ENCODE measurements at places on chromosomes 7 and 10.

DNA sequence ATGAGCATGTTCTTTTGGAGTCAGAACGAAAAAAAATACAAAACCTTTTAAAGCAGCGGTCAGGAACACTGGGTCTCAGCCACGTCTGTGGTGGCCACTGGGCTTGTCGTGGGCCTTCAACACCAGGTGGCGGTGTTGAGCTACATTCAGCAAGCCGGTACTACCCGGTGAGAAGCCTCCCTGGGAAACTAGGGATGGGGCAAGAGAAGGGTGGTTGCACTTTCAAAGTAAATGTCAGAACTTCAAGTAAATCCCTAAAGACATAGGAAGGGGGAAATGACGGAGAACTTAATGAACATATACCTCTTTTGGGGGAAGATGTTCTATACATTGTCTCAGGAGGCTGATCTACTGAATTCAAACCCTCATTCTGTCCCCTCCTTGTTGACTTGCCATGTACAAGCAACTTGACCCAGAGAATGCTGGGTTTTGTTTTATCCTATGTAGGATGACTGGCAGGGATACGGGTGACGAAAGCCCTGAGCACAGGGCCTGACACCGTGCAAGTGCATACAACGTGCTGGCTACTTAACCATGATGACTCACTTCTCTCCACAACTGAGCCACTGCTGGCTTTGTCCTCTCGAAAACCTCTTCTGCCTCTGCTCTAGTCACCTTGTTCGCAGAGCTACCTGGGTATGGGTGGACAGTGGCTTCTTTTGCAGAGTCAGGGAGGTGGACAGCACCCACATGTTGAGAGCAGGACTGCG, 49.0 kb upstream of the BAMBI start:
- DNase-seq: peak; percentile 77

DNA sequence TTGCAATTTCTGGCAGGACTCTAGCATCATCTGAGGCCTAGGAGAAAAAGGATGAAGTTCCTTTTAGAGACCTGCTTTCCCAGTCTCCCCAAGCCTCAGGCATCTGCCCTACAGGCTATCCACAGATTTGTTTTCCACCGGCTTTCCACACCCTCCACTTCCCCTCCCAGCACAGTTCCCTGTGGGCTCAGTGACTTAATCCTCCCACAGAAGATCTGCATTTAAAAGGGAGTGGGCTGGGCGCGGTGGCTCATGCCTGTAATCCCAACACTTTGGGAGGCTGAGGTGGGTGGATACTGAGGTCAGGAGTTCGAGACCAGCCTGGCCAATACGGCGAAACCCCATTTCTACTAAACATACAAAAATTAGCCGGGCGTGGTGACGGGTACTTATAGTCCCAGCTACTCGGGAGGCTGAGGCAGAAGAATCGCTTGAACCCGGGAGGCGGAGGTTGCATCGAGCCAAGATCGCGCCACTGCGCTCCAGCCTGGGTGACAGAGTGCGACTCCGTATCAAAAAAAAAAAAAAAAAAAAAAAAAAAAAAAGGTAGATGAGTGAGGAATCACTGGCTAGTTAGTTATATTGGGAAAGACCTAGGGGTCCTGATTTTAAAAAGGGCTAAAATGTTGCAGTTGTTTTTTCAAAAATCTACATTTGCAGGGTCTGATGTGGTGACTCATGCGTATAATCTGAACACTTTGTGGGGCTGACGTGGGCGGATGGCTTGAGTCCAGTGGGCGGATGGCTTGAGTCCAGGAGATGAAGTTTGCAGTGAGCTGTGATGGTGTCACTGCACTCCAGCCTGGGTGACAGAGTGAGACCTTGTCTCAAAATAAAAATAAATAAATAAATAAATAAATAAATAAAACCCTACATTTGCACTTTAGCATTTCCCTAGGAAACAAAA, 119.5 kb downstream of the BAMBI start:
- DNase-seq: no peak

DNA sequence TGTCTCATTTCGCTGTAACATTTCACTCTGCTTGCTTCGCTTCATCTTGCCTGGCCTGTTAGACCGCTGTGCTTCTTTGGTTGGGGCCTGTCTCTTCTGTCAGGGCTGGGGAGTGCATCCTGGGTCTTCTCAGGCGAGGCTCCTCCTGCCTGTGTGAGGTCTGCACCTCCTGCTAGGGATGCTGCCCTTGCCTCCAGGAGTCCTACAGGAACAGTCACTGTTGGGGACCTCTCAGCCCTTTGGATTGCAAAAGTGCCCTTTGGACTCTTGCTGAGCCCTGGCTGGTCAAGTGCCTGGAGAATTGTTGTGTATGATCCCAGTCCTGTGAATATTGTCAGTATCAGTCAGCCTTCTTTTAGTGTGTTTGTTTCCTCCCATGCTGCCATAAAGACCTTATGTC, 84.1 kb downstream of the MDFIC start:
- no peak for DNase-seq

- DNase-seq: no peak
Measured at GRCh38 chr10:118692872-118693271, 61.9 kb downstream of the CACUL1 start.

GRCh38 chr7:129719980-129720732, 108.6 kb downstream of the NRF1 start:
- no peak for DNase-seq

DNA sequence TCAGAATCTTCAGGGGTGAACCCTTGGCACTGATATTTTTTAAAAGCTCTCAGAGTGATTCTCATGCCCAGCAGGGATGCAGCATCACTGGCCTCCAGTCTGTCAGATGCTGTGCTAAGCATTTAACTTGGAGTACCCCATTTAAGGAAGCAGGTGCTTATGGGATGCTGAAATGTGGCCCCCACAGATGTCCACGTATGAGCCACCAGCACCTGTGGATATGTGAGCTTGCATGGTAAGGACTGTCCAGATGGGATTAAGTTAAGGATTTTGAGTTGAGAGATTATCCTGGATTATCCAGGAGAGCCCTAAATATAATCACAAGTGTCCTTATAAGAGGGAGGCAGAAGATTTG, 17.7 kb downstream of the CHST3 start:
- no peak for DNase-seq

DNA sequence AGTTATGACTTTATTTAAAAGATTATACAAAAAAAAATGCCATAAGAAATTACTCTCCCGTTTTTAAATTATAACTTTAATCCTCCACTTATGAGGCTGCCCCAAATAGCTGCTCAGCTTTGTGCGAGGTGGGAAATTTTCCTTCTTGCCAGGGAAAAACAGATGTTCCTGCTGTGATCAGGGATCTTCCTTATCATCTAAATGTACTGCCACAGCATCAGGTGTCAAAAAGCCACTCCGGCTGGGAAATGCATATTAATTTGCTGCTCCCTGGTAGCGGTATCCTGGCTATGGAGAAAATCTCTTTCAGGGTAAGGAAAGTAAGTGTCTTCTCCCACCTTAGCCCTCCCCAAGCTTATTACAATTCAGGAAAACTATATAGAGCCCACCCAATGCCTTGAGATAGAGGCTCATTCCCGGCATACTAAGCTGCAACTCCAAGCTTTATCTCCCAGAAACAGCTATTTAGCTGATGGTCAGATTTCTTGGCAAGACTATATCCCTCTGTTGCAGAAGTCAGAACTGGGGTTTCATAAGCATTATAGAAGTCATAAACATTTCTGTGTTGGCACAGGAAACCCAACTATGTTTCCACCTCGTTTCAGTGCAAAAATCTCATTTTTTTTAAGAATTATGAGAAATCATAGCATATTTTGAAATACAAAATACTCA, 360.4 kb downstream of the PARD3 start:
- DNase-seq: no peak

- no peak for DNase-seq
Measured at GRCh38 chr10:21336476-21337170, 188.9 kb downstream of the SKIDA1 start.

DNA sequence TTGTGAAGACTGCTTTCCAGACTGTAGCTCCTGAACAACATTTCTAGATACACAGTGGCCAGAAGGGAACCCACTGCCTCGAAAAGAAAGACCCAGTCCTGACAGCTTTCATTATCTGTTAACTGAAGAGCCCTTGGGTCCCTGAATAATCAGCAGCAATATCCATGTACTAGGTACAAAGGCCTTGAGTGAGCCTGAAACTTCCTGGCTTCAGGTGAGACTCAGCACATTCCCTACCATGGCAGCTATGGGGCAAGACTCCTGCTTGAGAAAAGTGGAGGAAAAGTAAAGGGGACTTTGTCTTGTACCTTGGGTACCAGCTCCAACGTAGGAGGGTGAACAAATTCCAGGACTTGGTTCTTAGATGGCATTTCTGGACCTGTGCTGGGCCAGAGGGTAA, 92.8 kb downstream of the SIRT1 start:
- DNase-seq: no peak

DNA sequence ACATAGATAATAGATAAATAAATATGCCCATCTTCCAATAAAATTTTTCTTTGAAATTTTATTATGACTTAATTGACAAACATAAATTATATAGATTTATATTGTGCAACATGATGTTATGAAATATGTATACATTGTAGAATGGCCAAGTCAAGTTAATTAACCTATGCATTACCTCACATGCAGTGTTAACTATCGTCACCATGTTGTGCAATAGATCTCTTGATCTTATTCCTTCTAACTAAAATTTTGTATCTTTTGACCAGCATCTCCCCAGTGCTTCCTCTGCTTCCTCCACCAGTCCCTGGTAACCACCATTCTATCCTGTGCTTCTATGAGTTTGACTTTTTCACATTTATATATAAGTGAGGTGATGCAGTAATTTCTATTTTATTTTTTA, 259.6 kb downstream of the SUGCT start:
- DNase-seq: no peak

GRCh38 chr7:52936750-52937149, 98.7 kb upstream of the POM121L12 start:
- DNase-seq: no peak

GRCh38 chr10:15146366-15146765, 22.1 kb downstream of the NMT2 start:
- no peak for DNase-seq

DNA sequence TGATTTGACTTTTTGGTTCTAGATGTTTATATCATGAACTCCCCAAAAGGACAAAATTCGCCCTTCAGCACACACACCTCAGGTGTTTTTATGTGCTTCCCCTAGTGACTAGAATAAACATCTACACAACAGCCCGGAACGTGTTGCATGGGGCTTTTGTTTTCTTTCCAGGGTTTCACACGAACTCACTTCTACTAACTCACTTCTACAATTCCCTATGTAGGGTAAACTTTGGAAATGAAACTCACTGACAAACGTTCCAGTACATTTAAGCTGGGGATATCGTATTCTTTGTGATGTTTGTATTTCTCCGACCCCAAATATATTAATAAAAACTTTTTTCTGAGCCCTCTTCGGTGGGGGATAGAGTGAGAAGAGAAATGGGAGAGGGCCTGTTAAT, 1.4 kb downstream of the TRA2A start:
- peak; percentile 58 for DNase-seq

- peak; percentile 63 for DNase-seq
Measured at GRCh38 chr10:14588084-14588937, 186.4 kb downstream of the FAM107B start.

DNA sequence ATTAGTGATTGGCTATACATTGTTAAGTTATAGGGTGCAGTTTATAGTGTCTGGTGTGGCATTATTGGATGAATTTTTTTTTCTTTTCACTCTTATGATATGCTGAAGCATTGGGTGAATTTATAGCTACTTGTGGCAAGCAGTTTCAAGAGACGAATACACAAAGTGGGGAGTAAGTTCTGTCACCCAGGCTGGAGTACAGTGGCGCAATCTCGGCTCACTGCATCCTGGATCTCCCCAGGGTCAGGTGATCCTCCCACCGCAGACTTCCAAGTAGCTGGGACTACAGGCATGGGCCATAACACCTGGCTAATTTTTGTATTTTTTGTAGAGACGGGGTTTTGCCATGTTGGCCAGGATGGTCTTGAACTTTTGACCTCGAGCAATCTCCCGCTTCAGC, 6.3 kb upstream of the SIRT1 start:
- no peak for DNase-seq

GRCh38 chr7:150788474-150789269, 11.5 kb downstream of the TMEM176B start:
- no peak for DNase-seq

DNA sequence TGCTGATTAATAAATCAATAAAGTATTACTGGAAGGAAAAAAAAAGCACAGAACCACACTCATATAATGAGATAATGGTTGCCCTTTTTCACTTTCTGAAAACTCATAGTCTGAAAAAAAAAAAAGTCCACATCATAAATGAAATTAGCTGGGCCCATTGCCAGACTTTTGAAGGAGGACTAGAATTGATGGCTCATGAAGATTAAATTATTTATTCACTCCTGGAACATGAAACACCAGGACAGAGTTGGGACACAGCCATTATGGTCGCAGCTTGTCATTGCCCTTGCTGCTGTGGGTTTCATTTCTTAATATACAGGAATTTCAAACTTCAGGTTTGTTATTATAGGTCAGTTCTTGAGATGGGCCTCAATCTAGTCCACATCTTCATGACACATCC, 91.9 kb downstream of the CNTNAP2 start:
- DNase-seq: no peak
